ENCODE measurements at places on chromosomes 7 and 10.

DNA sequence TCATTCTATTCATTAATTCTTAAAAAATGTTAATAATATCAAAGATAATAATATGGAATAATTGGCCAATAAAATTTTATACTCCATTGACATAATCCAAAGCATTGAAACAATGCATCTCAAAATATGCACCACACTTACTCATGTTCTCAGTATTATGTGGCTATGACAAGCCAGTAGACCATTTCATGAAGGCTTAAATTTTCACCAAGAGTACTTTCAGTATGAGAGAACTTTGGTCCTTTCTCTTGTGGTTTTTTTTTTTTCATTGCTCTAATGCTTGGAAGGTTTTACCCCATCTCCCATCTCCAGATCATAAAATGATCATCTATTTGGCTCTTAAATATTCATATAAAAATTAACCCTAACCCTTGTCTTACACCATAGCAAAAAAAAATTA is 45.5 kb upstream of the TMEM140 start:
- DNase-seq: no peak

- no peak for DNase-seq
These were observed 243.2 kb downstream of the SNX10 start for GRCh38 chr7:26534649-26535482.

- DNase-seq: no peak
These were observed 29.5 kb downstream of the JCAD start for GRCh38 chr10:30029872-30030256.

DNA sequence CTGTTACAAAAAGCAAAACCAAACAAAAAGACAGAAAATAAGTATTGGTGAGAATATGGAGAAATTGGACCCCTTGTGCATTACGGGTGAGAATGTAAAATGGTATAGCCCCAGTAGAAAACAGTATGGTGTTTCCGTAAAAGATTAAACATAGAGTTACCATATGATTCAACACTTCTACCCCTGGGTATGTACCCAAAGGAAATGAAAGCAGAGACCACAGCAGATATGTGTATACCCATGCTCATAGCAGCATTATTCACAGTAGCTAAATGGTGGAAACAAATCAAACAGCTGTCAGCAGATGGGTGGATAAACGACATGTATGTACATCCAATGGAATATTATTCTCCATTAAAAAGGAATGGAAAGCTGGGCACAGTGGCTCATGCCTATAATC is 42.4 kb downstream of the STARD3NL start:
- no peak for DNase-seq

GRCh38 chr10:128884496-128885072 is 582.5 kb upstream of the MGMT start:
- no peak for DNase-seq

DNA sequence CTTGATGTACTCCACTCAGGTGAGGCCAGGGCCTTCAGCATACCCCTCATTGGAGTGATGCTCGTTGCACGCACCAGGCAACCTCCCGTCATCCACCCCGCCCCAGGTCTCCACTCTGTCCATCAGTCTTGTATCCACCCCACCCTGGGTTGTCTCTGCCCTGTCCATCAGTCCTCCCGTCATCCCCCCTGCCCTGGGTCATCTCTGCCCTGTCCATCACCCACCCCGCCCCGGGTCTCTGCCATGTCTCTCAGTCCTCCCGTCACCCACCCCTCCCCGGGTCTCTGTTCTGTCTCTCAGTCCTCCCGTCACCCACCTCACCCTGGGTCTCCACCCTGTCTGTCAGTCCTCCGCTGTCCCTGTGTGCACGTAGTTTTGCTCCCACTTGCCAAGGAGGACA is 59.9 kb downstream of the WDR37 start:
- DNase-seq: no peak

Measured in anterior cingulate cortex (tissue), 58 donors.